ENCODE measurements at places on chromosomes 6 and 20. TPM values are rescaled to one million over a fixed set of nuclear protein-coding genes. Genes with fewer than 3 reads are reported as not detected.

Gene SLC12A5
- 6.6 TPM for polyA plus RNA-seq

Gene HECA
- 19.4 TPM for polyA plus RNA-seq

Gene ID1
- 273 TPM for polyA plus RNA-seq

Gene DAAM2
- polyA plus RNA-seq: 9.9 TPM

Gene TFAP2D
- not detected for polyA plus RNA-seq
